Glutamatergic neuron (in vitro differentiated cells): ENCODE measurements at places on chromosomes 5 and 9.

- DNase-seq, result no peak
Observed at GRCh38 chr9:100222674-100223073, 123.6 kb downstream of the INVS start.

DNA sequence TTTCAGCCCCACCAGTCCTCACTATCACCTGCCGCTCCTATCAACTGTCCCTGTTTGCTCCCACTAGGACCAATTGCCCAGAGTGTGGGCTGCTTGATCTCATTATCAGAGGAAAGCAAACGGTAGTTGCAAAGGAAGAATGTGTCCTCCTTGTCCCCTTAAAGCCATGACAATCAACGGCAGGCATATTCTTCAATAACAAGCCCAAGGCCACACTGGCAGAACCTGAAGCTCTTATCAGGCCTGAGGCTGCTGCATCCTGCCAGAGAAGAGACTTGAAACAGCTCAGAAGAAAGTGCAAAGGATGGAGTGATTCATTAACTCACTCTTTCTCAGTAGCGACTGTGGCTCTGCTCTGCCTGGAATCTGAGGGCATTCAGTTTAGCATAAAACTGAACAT is 39.2 kb upstream of the MAN2A1 start:
- no peak for DNase-seq

- DNase-seq, result no peak
Observed at GRCh38 chr9:118578467-118578866, 790.8 kb downstream of the BRINP1 start.

DNA sequence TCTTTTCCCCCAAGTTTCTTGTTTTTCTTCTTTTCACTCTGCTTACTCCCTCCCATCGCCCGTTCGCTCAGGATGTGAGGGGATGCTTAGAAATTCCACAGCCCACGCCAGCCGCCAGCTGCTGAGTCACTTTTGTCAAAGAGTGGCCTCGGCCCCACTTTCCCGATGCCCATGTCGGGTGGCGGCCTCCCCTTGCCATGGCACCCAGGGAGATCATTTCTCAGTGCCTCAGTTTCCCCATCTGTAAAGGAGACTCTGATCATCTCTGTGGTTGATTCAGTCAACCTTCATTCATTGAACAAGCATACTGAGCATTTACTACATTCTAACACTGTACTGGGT is 353 bp upstream of the PDGFRB start:
- DNase-seq, result no peak

GRCh38 chr9:14347406-14348122 is 33.6 kb upstream of the NFIB start:
- no peak for DNase-seq

DNA sequence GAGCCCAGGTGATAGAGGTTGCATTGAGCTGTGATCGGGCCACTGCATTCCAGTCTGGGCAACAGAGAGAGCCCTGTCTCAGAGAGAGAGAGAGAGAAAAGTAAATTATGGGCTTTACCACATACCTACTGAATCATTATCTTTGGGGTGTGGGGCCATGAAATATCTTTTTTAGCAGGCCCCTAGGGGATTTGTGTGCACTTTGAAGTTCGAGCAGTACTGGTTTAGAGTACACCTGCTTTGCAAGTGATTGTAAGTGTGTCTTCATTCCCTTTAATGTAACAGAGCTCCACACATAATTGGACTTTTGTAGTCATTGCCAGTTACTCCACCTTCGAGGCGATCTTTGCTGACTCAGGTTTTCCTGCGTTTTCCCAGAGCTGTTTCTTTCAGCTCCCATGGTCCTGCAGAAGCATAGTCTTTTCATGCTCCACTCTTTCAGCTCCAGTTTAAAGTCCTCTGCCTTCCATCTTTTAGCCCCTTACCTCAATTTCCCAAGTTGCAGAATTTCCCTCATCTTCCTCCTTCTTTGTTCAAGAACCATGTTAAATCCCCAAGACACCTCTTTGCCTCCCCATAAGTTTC is 24.0 kb upstream of the FRMPD1 start:
- DNase-seq, result no peak

DNA sequence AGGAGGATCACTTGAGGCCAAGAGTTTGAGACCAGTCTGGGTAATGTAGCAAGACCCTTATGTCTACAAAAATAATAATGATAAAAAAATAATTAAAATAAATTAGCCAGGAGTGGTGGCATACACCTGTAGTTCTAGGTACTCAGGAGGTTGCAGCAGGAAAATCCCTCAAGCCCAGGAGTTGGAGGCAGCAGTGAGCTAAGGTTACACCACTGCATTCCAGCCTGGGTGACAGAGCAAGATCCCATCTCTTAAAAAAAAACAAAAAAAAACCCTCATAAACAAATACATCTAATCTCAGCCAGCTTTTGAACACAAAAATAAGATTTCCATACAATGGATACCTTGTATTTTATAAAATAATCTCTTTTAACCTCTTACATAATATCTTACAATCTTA is 363.3 kb upstream of the KLF4 start:
- no peak for DNase-seq

- peak; percentile 95 for DNase-seq
Observed at GRCh38 chr9:130997925-130998596, 10.9 kb upstream of the LAMC3 start.

DNA sequence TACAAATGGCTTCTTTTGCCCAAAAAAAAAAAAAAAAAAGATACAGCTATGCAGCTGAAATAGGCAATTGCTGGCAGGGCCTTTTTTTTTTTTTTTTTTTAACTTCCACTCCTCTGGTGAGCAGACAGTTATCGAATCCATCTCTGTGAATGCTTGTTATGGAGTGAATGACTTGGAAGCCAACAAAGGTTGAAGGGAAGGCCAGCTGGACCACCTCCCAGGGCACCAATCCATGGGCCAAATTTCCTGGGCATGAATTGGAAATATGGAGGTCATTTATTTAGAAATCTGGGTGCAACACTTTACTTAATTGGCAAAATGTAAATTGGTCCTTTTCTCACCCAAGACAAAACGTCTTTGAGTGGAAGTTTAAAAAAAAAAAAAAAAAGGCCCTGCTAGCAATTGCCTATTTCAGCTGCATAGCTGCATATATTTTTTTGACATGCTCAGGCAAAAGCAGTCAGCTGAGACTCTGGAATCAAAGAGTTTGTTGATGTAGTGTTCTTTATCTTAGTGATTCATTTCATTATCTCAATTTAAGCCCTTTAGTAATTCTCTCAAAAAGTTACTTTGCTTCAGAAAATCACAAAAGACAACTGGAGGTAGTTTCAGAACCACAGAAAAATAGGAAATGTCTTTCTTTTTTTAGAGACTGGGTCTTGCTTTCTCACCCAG is 392.2 kb upstream of the KLF4 start:
- DNase-seq, result no peak

GRCh38 chr5:142053426-142054151 is 40.8 kb upstream of the GNPDA1 start:
- DNase-seq, result no peak

DNA sequence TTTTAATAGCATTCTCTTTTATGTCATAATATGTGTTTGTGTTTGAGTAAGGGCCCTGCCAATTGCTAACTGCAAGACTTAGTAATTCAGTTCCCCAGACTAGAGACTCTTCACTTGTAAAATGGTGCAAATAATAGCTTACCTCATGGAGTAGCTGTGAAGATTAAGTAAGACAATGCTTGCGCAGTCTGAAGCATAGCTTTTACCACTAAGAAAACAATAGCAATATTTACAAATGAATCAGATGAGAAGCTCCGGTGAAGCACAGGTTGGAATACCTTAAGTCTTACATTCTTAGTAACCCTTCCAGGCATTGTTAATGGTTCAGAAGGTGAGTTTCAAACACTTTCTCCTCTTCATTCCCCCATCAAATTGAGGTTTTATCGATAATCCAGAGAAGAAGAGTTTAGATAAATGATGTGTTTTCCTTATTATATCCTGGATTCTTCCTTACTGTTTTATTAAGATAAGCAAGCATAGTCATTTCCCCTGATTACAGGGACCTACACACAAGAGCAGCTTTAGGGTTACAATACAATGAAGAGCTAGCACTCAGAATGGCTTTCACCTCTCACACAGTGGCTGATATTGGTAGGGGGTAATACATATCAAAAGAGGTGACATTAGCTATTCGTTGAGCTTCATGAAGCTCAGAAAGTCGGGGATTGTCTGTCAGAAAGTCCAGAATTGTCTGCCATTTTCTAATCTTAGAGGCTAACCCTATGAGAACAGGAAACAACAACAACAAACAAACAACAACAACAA is 96.4 kb upstream of the EDIL3 start:
- no peak for DNase-seq

- no peak for DNase-seq
Observed at GRCh38 chr5:170393235-170393634, 4.1 kb upstream of the KCNMB1 start.

- no peak for DNase-seq
Observed at GRCh38 chr5:2658447-2658846, 93.0 kb downstream of the IRX2 start.

- no peak for DNase-seq
Observed at GRCh38 chr9:84166891-84167290, 173.7 kb downstream of the SLC28A3 start.

- DNase-seq, result no peak
Observed at GRCh38 chr9:80995759-80996158, 693.6 kb downstream of the TLE1 start.

- DNase-seq, result peak; percentile 90
Observed at GRCh38 chr9:137605121-137606004, at the start of gene ARRDC1. ARRDC1 (plus strand) TSS chr9:137605686; CDS start chr9:137605718, 32 bp downstream.

DNA sequence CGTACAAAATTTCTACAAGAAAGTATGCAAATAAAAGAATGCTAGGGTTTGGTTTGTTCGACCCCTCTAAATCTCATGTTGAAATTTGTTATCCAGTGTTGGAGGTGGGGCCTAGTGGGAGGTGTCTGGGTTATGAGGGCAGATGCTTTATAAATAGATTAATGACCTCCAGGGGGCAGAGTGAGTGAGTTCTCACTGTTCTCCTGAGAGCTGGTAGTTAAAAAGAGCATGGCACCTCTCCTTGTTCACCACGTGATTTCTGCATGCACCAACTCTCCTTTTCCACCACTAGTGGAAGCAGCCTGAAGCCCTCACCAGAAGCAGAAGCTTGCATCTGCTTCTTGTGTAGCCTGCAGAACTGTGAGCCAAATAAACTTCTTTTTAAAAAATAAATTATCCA is 50.4 kb upstream of the FAM170A start:
- DNase-seq, result no peak
